ENCODE measurements at places on chromosomes 6 and 20. TPM values are rescaled to one million over a fixed set of nuclear protein-coding genes. Genes with fewer than 3 reads are reported as not detected.

- DNase-seq, result no peak
These were observed 20.0 kb downstream of the PHF20 start for GRCh38 chr20:35791821-35792220.

The RCAN2 gene
- 0.48 TPM for total RNA-seq

The SAMD10 gene
- total RNA-seq, result 1.6 TPM

- no peak for DNase-seq
These were observed 28.6 kb downstream of the MYLIP start for GRCh38 chr6:16157492-16157891.

DNA sequence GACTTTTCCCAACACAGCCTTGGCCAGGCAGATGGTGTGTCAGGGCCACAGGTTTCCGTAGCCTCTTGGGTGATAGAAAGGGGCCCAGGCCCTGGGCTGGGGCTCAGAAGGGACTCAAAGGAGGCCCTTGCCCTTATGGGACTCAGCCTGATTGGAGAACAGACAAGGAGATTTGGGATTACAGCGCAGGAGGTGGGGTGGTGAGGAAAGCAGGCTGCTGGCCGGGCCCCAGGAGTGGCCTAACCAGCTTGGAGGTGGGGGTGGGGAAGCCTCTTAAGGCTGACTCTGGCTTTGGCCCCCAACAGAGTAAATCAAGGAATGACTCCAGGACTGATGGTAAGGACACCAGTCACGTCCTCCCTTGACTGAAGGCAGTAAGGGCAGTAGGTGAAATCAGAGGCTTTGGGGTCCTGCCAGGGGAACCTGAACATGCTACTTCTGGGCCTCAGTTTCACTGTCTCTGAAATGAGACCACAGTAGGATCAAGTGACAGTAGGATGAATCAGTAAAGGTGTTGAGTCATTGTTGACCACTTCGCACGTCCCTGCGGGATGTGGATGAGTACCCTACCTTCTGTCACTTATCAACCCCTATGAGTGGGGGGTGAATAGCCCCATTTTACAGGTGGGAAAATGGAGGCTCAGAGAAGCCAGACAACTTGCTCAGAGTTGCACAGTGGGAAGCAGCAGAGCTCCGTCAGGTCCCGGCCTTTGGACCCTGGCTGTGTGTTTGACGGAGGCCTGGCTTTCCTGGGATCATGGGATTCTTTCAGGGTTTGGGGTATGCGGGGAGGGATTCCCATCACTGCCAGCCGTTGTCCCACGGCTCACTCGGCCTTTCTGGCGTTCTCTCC lies 4.5 kb downstream of the SNAI1 start:
- no peak for DNase-seq

The SLC2A10 gene
- 23.4 TPM for total RNA-seq

- DNase-seq, result no peak
These were observed 41.7 kb downstream of the CHMP4B start for GRCh38 chr20:33852626-33853506.

DNA sequence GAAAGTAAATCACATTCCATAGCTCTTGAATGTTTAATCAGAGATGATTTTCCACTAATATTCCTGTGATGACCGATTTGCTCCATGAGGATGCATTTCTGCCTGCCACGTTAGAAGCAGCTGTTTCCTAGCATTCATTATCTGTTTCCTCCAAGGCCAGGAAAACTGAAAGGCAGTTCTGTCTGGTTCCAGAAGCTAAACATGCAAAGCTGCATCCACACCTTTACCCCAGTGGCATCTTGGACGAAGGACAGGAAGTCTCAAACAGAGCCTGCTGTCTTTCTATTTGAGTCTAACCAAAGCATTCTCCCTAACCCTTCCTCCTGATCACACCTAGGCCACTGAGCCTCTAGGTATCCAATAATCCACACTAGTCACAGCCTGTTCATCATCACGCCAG lies 27.6 kb downstream of the CNKSR3 start:
- no peak for DNase-seq

- DNase-seq, result peak; percentile 93
These were observed 19.4 kb upstream of the BAK1 start for GRCh38 chr6:33599413-33599938.

- DNase-seq, result no peak
These were observed 117.3 kb downstream of the MYB start for GRCh38 chr6:135298455-135298854.

- DNase-seq, result peak; percentile 64
These were observed 98.7 kb downstream of the TRERF1 start for GRCh38 chr6:42352856-42353564.

The SLC16A10 gene
- total RNA-seq, result not detected

The ATP9A gene
- total RNA-seq, result 18.7 TPM

The ANKS1A gene
- 7.4 TPM for total RNA-seq

- DNase-seq, result no peak
These were observed 65.5 kb downstream of the SMOC2 start for GRCh38 chr6:168506460-168506859.

DNA sequence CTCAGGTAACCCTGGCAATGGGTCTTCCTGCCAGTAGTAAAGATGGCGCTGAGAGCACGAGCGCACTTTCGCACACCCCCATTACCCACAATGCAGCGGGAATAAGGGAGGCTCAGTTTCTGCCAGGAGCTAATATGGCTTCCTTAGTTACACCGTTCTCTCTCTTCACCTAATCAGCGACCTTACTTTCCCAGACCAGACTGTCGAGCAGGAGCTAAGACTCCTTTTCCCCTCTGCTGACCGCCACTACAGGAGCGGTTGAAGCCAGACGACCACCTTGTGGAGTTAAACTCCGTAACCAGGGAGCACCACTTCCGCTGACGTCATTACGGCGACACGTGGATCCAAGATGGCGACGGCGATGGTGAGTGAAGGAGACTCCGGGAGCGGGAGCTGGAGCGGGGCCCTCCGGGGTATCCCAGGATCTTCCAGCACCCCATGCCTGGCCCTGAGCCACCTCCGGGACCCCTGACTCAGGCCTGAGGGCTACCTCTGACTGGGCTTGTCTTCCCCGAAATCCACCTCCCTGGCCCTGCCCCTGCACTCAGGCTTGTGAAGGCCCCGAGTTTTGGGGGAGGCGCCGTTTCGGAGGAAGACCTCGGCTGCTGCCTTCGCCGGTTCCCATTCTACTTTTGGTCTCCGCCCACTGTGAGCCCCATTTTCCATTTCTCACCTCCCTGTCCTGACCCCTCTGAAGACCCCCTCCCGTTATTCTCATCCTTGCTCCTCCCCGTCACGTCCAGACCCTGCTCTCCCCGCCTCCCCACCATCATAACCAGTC lies at the start of gene TM9SF4:
TSS of gene TM9SF4 (plus strand) at position 323 of the 781 bp plus-strand sequence. CDS start at position 350, 27 bp downstream.
- DNase-seq, result peak; percentile 97

The KHDRBS2 gene
- not detected for total RNA-seq

- DNase-seq, result no peak
These were observed 10.9 kb upstream of the NCOA3 start for GRCh38 chr20:47490795-47491194.

DNA sequence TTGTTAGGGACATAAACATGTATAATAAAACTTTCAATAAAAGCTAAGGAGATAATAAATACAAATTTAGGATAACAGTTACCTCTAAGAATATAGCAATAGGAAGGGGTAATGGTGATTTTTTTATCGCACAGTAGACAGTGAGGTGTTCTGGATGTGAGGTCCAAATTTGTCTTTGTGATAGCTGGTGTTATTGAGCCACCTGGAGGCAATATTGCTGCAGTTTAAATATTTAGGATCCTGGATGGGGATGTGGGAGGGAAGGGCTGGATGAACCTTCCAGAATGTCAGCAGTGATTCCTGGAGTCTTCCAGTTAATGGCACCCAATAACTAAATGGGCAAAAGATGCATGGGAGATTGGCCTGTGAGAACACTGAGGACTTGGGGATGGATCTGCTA lies 13.9 kb downstream of the DEFB123 start:
- DNase-seq, result no peak

The IRF4 gene
- 0.24 TPM for total RNA-seq
